ENCODE measurements at places on chromosomes 12 and 14.
A peak's percentile ranks its signal among the peaks of the same experiment; 100 is the strongest.

DNA sequence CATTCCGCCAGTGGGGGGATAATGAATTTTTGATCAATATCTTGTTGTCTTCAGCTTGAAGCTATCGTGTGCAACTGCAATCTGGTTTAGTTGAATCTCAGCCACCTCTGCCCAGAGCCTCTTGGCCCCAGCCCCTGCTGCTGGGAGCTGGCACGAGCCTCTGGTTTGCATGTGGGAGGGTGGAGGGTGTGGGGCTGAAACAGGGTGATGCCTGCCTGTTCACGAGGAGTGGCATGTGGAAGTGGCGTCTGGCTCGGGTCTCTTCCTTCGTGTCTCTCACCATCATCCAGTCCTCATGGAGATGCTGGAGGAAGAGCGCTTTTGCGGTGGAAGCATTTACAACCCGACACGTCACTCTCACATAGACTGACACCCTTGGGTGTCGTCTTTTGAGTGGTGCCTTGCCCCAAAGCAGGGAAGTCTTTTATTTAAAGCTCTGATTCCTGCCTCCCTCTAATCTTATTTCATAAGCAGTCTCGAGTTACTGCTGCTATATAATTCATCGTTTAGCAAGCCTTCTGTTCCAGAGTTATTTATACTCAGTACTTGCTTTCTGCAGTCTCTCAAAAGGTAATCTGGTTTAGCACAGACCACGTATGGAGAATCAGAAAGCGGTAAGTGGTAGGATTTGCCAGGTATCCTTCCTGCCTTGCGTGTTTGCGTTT, 64.5 kb downstream of the AACS start:
- DNase-seq = no peak

DNA sequence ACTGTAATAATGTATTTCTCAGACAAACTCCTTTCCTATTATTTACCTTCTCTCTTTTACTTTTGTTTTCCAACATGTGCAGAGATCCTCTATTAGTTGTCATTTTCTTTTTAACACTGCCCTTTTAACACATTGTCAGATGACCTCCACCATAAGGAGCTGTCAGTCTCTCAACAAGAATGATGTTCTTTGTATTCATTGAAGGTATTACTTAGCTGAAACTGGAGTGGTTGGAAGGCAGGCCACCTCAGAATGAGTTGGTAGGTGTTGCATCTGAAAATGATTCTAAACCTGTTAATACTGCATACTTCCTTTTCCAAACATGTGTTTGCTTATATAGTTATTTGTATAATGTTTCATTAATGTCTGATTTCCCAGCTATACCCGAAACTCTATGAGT, 16.9 kb downstream of the TMEM117 start:
- DNase-seq = no peak

DNA sequence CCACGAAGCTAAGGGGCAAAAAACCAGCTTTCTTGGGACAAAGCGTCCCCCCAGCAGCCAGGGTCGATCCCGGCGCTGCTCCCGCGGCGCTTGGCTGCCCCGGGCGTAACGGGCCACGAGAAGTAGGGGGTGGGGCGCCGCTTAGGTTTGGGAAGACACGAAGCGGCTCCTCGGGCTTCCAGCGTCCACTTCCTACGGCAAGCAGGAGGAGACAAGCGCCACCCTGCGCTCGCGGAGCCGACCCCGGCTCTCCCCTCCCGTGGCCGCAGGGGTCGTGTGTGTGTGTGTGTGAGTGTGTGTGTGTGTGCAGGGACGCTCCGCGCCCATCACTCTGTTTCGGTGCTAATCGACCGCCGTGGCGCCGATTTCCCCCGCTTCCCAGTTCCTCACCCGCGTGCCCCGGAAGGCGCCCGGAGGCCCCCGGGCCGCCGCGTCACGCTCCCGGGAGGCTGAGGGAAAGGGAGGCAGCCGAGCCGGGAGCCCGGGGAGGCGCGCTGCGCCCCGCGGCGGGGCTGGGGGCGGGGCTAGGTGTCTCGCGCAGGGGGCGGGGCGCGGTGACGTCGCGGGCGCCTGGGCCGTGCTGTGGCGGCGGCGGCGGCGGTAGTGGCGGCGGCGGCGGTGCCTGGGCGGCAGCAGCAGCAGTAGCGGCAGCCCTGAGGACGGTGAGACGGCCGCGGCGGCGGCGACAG, at the start of gene ERC1:
TSS of gene ERC1 (plus strand) at position 563 of the 689 bp plus-strand sequence. CDS start 36,681 bp downstream, outside the sequence.
- DNase-seq = peak; percentile 87

GRCh38 chr12:58396239-58396638, 454.9 kb downstream of the ATP23 start:
- DNase-seq = no peak

GRCh38 chr12:71472441-71472911, 32.9 kb downstream of the LGR5 start:
- no peak for DNase-seq

DNA sequence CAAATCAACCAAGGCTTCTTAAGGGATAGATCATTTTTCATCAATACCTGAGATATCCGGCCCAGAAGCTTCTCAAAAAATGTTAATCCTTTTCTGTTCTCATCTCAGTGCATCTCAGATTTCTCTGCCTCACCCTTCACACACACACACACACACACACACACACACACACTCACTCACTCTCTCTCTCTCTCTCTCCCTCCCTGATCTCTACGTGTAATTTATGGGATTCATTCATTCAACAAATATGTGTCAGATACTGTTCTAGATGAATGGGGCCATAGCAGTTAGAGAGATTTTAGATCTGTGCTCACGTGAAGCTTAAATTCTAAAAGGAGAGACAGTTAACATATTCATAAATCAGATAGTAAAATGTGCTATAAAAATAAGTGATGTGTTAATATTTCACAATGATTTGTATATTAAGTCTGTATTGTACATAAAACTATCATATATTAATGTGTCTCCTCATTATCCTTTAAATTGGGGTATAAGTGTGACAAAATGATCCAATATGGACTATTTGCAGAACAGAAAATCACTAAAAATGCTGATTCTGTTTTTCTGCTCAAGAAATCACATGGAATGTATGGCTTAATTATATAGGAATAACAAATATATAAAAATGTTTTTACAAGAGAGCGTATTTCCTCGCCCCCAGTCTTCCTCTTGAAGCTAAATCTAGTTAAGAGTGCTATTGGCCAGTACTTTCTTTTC, 7.3 kb upstream of the FRMD6 start:
- DNase-seq = no peak

GRCh38 chr12:442235-442884, 17.4 kb upstream of the B4GALNT3 start:
- peak; percentile 45 for DNase-seq

DNA sequence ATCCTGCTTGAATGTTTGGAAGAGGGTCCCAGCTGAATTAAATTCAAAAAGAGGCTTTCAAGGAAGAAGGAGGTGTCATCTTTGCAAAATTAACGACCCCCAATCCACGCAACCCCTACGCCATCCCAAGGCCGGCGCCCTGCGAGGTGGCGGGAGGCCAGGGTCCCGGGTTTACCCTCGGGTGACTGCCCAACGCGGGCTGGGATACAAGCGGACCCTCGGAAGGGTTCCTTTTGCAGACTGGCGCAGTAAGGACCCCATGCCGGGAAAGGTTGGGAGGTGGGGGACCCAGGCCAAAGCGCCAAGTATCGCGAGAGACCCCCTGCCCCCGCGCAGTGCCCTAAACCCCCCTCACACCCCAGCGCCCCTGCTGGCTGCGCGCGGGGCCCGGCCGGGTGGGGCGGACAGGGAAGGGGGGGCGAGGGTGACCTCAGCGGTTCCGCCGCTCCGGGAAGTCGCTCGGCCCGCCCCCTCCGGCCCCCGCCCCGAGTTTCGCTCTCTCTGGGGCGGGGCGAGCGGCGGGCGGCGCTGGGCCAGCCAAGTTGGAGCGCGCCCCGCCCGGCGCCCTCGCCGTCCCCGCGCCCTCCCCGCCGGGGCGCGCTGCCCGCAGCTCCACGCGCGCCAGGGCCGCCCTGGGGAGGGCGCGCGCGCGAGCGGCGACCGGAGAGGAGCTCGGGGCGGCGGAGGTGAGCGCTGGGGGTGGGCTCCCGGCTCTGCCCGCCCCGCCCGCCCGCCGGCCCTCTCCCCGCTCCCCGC, 708 bp upstream of the ZBTB42 start:
- peak; percentile 74 for DNase-seq

DNA sequence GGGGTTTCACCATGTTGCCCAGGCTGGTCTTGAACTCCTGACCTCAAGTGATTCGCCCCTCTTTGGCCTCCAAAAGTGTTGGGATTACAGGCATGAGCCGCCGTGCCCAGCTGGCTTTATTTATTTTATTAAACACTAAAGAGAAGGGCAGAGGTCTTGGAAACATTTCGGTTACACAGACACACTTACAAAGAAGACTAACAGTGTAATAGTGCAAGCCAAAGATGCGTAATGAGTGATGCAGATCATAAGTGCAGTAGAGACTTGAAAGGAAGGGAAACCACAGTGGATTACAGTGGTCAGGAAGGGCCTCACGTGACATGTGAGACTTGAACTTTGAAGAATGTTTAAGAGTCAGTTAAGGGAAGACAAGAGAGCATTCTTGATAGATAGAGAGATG, 33.9 kb upstream of the CDK17 start:
- DNase-seq = peak; percentile 47

- no peak for DNase-seq
These were observed 326.9 kb downstream of the TMEM121 start for GRCh38 chr14:105853089-105853906.

GRCh38 chr12:47949441-47950341, 13.7 kb upstream of the TMEM106C start:
- DNase-seq = peak; percentile 61

DNA sequence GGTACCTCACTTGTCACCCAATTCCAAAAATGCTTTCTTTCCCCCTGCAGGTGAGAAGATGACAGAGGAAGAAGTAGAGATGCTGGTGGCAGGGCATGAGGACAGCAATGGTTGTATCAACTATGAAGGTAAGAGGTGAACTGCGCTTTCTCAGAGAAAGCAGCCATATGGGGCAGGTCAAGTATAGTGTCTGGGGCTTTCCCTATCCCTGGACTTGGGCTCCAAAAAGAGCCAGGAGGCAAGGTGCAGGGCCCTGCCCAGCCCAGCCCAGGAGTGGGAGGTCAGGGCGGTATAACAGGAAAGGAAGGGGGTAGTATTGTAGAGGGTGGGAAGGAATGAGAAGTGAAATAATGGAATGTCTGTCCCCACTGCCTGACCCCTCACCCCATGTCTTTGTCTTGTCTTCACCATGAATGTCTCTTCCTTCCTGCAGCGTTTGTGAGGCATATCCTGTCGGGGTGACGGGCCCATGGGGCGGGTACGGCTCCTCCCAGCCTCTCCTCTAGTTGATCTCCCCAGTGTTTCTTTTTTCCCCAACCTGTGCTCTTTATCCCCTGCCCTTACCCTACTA, 2.1 kb downstream of the MYL6 start:
- DNase-seq = peak; percentile 56
